ENCODE measurements at places on chromosomes 3 and 15.

GRCh38 chr3:29169451-29169850 lies 111.4 kb upstream of the RBMS3 start:
- no peak for DNase-seq

- DNase-seq, result no peak
Observed at GRCh38 chr15:43859546-43859945, 32.7 kb downstream of the WDR76 start.

DNA sequence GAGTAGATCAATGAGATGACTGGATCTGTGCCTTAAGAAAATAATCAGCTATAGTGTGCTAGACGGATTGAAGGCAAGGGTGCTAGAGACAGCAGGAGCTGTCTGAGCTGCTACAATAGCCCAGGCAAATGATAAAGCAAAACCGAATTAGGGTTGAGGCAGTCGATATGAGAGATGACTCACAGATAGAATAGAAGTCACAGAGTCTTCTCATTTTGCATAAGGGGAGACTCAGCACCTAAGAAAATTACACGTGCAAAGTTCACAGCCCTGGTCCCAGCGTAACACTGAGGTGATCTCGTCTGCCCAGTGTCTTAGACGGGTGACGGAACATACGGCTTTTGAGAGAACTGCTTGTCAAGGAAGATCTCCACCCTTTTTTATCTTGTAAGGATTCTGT lies 11.6 kb downstream of the LPP start:
- no peak for DNase-seq

GRCh38 chr3:52998771-52999513 lies 46.9 kb downstream of the SFMBT1 start:
- no peak for DNase-seq

- peak; percentile 8 for DNase-seq
Observed at GRCh38 chr3:15476378-15476777, 45.1 kb downstream of the COLQ start.

DNA sequence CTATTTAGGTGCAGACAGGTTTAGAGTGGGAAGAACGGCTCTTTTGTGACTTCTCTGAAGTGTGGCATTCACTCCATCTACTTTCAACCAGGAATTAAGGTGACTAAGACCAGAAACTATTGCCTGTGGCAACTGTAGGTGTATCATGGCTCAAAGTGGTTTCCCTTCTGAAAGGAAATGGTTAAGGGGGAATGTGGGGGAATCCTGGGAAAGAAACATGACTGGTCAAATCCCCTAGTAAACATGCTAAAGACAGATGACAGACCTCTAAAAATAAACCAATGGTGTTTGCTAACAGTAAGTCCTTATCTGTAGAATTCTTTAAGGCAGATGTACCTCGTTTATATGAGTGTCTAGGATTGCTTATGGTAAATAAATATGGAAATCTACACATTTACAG lies 56.9 kb downstream of the MEGF11 start:
- peak; percentile 10 for DNase-seq

GRCh38 chr15:25544076-25544475 lies 105.3 kb upstream of the UBE3A start:
- no peak for DNase-seq

DNA sequence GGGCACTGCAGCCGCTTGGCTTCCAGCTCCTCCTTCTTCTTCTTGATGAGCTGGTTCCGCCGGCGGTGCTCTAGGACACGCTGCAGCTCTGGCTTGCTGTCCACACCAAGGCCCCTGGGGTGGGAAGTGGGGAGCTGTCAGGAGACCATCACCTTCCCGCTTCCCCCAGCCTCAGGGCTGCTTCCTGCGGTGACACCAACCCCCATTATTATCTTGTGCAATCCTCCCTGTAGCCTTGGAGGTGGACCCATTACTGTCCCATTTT lies 10.0 kb downstream of the FAM107A start:
- DNase-seq, result no peak

DNA sequence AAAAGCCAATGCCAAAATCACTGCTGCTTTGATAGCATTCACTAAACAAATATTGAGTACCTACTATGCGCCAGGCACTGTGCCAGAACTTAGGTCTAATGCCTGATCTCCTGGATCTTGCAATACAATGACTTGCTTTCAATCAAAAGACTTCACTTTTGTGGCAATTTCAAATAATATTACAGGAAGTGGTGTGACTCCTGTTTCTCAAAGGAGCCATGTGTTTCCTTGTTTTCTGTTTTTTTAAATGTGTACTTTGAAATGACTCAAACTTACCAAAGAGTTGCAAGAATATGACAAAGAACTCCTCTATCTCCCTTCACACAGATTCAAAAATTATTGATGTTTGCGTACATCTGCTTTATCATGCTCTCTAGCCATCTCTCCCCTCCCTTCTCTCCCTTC lies 18.3 kb downstream of the OSBPL10 start:
- DNase-seq, result no peak

GRCh38 chr15:76065245-76065644 lies 5.5 kb downstream of the TMEM266 start:
- no peak for DNase-seq

DNA sequence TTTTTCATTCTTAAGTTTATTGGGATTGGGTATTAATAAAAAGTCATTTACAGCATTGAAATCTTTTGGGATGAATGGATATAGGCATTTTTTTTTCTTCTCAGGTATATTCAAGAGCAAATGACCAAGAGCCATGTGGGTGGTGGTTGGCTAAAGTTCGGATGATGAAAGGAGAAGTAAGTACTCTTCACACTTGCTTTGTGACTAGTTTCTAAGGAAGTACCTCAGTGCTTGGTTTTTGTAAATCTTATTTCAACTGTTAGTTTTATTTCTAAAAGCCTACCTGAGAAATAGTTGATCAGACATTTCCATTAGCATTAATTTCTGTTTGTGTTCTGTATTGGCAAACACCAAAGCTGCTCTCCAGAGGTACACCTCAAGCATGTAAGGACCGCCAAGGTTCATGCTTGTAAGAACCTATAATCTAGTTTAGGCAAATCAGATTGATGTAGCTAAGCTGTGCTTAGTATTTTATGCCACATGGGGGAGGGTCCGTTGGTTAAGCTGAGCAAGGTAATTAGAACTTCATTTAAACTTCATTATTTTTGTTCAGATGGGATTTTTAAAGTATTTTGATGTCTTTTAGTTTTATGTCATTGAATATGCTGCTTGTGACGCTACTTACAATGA lies 35.4 kb downstream of the FXR1 start:
- no peak for DNase-seq

- no peak for DNase-seq
Observed at GRCh38 chr3:190032923-190033322, 87.8 kb downstream of the P3H2 start.

DNA sequence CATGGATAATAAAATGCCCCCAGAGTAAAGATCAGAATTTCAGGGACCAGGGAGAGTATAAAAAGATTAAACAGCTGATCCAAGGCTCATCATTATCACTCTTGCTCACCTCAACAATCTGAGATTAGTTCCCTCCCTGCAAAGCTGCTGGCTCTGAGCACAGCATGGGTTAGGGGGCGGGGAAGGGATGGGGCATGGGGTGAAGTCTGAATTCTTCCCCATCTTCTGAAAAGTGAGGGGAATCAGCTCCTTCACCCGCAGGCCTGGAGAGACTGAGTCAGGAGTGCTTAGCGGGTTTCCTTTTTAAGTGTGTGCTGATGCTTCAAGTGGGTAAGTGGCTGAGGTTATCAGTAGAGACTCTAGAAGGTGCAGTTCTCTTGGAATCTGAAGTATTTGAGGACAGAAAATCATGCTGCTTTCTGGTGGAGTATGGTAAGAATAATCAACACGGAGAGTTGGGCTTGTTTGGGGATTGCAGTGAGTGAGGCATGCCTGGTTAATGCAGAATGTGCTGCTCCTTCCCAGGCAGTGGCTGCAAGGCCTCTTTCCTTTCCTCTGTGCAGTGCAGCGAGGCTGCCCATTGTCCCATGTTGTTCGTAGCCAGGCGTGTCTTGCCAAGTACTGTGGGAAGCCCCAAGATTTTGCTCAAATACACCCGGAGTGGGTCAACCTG lies 59.2 kb upstream of the TRAK1 start:
- peak; percentile 62 for DNase-seq

DNA sequence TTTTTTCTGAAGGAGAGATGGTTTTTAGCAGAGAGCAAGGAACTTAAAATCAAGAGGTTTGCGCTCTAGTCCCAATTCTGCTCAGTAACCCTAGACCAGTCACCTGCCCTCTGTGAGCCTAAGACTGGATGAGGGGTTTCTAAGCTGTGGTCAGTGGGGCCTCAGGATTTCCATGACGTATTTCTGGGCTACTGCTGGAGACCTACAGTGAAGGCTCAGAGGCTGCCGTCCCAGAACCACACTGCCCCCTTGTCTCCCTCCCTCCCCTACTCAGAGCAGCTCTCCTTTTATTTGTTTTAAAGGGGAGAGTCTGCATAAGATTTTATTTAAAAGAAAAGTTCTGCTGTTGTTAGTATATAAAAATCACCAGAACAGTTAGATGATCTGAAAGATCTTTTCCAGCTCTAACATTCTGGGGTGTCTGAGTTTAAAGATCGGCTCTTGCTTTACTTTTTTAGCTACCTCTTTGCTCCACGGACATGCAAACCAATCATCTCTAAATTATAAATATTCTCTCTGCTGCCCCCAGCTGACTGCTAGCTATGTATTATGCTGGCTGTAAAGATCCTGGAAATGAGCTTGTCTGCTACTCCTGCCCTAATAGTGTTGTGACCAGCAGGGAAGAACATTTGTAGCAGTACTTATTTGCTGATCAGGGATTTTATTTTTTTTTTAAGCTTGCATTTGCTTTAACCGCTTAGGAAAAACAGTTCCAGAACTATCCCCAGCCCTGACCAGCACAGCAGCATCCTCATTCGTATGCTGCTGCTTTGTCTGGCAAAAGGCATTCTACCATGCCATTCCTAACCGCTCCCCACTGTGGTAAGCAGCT lies 28.6 kb upstream of the NDUFB4 start:
- DNase-seq, result peak; percentile 48

DNA sequence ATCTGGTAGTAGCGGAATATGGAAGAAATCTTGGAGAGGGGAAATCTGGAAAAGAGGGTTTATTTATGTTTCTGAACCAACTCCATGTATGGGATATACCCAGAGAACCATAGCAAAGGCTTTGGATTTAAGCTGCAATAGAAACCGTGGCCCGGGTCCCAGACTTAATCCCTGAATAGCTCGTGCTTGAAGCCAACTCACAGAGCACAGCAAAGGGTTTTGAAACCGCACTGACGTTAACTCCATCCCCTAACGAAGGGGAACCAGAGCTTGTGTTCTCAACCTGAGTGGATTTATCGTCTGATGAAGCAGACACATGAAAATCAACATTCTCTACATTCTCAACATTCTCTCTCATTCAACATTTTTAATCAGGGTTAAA lies 154.6 kb downstream of the APBA2 start:
- DNase-seq, result peak; percentile 65

- DNase-seq, result peak; percentile 44
Observed at GRCh38 chr3:148932972-148933371, 58.4 kb upstream of the GYG1 start.

GRCh38 chr15:90063770-90064247 lies 38.5 kb downstream of the IDH2 start:
- no peak for DNase-seq

DNA sequence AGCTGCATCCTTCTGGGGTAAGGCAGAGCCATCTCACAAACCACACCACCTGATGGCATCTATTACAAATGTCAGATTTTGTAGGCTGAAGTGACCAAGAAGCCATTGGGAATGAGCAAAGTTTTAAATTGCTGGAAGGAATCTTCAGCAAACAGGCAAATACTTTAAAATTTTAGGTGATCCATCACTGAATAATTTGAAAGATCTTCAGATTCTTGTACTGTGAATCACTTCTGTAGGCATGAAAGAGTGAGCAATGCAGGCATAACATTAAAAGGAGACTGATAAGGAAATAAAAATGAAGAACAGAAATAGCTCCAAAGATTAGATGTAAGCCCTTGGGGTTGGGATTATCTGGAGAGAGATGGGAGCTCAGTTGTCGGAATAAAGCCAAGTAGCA lies 36.0 kb upstream of the ALDH1L1 start:
- DNase-seq, result peak; percentile 63

- no peak for DNase-seq
Observed at GRCh38 chr3:160005004-160005403, 16.4 kb downstream of the IL12A start.

DNA sequence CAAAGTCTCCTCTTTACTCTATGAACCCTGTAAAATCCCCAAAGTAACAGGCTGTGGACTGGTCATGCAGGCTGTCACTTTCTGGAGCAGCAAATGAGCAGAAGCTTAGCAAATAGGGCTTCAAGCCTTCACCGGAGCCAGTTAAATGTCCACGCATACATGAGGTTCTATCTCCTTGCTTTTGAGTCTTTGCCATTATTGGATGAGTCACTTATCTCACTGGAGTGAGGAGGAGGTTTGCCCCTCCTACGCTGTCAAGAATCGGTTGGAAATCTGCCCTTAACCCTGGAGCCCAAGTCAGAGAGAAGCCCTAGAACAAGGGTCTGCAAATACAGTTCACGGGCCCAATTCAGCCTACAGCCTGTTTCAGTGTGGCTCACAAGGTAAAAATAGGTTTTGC lies 126.1 kb upstream of the CTNNB1 start:
- DNase-seq, result no peak

DNA sequence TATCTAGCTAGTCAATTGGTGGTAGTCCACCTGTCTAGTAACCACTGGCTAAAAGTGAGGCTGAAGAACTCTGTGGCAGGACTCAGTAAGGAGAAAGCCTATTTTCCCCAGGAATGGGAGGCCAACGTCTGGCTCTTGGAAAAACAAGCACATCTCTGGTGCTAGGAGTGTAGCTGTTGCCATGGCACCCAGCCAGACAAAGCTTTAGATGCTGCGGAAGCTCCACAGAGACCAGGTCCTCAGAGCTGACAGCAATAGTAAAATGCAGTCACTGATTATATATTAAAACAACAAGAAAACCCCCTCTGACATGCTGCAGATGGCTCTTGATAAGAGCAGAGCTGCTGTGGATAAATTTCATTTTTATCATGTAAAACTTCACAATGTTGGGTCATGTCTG lies 124.9 kb upstream of the STRIT1 start:
- DNase-seq, result peak; percentile 26

- peak; percentile 74 for DNase-seq
Observed at GRCh38 chr3:135503760-135504686, 461.5 kb upstream of the PPP2R3A start.

DNA sequence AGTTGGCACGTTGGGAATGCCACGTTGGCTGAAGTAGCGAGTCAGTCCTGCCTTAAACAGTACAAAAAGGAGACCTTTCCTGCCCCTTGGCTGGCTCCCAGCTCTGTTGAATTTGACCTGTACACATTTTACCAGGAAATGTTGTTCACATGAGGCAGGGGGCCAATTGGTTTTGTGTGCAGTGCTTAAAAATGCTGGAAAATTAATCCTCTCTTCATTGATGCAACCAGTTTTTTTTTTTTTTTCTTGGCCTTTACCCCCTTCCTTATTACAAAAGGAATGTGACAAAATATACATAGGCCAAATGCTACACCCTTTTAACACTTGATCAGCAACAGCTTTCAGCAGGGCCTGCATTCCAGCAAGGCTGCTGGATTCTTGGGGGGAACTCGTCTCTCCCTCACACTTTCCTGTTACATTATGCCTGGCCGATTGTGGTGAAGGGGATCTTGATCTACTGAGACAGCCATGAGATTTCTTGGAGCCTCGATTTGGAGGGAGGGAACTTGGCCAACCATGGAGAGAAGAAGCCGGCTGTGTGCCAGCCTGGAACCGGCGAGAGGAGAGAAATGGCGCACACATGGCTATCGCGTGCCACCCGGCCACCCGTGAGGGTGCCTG lies 93.1 kb downstream of the DNASE1L3 start:
- DNase-seq, result peak; percentile 55

All from fibroblast of skin of abdomen (primary cell).